ENCODE measurements at places on chromosomes 2 and 18. TPM values are rescaled to one million over a fixed set of nuclear protein-coding genes. Genes with fewer than 3 reads are reported as not detected.

BOLL gene
- polyA plus RNA-seq: not detected

CHMP1B gene
- 93.4 TPM for polyA plus RNA-seq

NR4A2 gene
- polyA plus RNA-seq: 61.0 TPM

DNA sequence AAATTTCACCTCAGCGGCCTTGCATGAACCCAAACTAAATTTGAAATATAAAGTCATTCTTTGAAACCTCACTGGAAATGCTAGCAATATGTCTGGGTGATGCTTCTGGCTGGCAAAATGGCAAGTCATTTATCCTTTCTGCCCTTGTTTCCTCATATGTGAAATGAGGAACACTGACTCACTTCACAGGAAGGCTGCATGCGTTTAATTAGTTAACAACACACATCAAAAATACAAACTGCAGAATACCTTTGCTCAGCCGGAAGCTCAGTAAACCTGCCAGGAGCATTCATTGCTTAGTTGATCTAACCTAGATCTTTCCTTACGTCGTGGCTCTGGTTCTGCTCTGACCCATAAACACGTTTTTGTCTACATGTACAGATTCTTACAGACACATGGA, 214.2 kb upstream of the ACVR2A start:
- no peaks in the 10 kb centered on the region for H3K27me3 ChIP-seq
- H3K4me3 ChIP-seq: no peak overlapping the region
- no peaks in the 10 kb centered on the region for H3K36me3 ChIP-seq

DNA sequence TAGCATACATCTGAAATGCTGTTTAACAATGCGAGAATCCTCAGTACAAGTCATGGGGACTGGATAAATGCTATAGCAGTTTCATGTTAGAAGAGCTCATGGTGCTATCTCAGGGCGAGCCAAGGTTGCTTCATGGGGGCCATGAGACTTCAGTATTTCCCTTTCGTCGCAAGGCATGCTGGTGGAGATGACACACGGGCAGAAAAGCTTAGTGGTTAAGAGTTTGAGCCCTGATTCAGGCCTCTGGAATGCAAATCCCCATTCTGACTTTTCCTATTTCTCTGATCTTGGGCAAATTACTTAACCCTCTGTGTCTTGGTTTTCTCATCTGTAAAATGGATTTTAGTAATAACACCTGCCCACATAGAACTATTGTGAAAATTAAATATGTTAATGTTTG, 57.4 kb upstream of the EPHA4 start:
- no peak overlapping the region for H3K27ac ChIP-seq
- no peak for DNase-seq
- no peaks in the 10 kb centered on the region for H3K27me3 ChIP-seq
- H3K4me1 ChIP-seq: no peaks in the 10 kb centered on the region

FOXI3 gene
- polyA plus RNA-seq: 0.19 TPM

SLC4A3 gene
- polyA plus RNA-seq: not detected

DNA sequence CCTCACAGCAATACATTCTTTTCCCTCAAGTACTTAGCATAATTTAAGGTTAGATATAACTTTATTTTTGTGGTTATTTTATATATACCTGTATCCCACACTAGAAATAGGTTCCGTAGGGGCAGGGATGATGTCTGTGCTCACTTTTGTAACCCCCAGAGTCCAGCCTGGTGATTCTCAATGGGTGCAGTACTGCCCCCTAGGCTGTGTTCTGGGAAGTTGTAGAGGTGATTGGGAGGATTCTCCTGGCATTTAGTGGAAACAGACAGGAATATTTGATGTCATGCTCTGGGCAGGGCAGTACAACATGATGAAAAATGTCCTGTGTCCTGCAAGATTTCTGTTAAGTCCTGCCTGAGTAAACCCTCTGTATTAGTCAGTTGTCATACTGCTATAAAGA, 333.3 kb downstream of the PLCL1 start:
- no peak for DNase-seq
- H3K4me3 ChIP-seq: no peak overlapping the region
- H3K27me3 ChIP-seq: no peaks in the 10 kb centered on the region
- H3K27ac ChIP-seq: no peak overlapping the region
- H3K36me3 ChIP-seq: no peaks in the 10 kb centered on the region

DNA sequence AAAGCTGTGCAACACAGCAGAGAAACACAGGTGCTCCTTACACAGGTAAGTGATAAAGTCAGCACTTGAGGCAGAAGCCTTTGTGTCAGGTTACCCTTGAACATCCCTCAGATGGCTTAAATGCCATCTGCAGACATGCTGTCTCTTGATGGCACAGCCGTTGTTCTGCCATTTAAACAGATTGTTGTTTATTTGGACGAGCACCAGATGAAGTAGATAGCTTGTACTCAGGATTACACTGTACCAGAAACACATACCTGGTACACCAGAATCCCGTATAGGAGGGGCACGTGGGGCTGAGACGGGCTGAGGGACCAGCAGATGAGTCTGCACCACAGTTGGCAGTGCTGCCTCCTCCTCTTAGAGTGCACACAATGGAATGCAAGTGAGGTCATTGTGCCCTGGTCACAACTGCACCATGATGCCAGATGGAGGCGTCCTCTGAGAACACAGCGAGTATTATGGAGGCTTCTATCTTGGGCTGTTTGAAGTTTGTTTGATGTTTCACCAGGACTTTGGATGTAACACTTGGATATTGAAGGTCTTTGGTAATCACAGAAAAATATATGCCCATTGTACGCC, 143.0 kb downstream of the TANC1 start:
- no peaks in the 10 kb centered on the region for H3K36me3 ChIP-seq
- peak overlapping the region; percentile 57 for H3K27ac ChIP-seq
- H3K4me3 ChIP-seq: no peak overlapping the region
- peaks cover 7% of the 10 kb centered on the region for H3K27me3 ChIP-seq

- peak; percentile 43 for DNase-seq
- H3K4me3 ChIP-seq: no peak overlapping the region
- no peaks in the 10 kb centered on the region for H3K36me3 ChIP-seq
- H3K4me1 ChIP-seq: peaks cover 11% of the 10 kb centered on the region
Observed at GRCh38 chr2:196750977-196751631, 48.4 kb downstream of the GTF3C3 start.

GRCh38 chr2:102550151-102550550, 69.2 kb upstream of the SLC9A2 start:
- no peaks in the 10 kb centered on the region for H3K4me1 ChIP-seq
- H3K27me3 ChIP-seq: no peaks in the 10 kb centered on the region
- no peak overlapping the region for H3K4me3 ChIP-seq
- H3K36me3 ChIP-seq: peaks cover 16% of the 10 kb centered on the region

DNA sequence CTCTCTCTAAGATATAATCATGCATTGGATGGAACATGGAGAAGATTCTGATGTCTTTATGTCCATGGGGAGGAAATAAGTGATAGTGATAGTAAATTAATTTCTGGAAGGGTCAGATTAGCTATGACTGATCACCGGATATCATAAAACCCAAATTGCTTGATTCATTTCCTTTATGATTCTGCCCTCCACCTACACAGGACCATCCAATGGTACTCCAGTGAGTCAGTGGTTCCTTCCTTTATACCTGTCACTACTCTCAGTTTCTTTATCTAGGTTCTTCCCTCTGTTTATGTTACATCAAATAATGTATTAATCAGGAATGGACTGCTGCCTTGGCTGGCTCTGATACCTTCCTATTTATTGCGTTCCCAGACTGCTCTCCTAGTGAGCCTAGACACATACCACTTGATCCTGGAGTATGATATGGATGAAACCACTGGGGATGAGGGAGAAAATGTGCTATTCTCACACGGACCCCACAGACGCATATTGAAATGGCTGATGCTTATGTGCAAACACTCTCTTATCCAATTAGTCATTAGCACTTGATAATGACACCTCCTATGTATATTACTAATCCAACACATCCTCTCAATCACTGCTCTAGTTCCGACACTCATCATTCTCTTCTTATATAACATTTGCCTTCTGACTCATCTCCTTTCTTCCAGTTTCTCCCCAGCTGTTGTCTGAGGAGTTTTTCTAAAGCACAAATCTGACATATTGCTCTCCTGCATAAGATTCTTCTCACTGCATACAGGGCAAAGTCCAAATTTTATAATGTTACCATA, 315.6 kb downstream of the INSIG2 start:
- no peak overlapping the region for H3K27ac ChIP-seq
- H3K36me3 ChIP-seq: peaks cover 8% of the 10 kb centered on the region
- no peak for DNase-seq
- peaks cover 9% of the 10 kb centered on the region for H3K27me3 ChIP-seq

All from naive B cell (primary cell).